ENCODE measurements at places on chromosomes 7 and 10.

DNA sequence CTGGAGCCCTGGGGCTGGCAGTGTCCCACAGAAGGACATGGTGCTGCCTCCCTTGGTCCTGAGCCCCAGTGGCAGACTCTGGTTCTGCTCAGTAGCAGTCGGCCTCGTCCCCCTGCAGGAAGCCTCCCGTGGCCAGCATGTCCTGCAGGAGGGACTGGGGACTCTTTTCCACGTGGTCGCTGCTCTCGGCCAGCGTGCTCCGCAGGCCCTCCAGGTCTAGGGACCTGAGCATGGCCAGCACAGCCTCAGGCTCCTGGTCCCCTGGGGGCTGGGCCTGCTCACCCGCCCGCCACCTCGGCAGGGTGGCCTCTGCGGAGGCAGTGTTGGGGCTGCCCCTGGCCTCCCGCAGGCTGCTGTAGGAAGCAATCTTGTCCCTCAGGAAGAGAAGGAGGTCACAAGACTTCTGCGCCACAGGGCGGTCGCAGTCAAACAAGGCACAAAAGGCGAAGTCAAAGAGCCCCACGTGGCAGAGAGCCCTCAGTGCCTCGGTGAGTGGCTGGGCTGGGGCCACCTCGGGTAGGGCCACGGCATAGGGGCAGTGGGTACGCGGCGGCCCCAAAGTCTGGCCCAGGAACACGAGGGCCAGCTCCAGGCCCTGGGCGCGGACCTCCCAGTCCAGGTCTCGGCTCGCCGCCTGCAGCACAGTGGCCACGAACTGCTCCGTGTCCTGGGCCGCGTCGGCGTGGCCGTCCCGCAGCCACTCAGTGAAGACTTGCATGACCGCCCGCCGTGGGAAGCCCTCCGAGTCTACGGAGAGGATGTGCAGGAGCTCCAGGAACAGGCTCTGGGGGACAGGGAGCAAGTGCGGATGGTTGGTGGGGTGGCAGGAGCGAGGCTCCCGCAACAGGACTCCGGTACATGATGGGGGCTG is 17.1 kb downstream of the BRAT1 start:
- DNase-seq = no peak

- DNase-seq = no peak
These were observed 210.7 kb downstream of the SKAP2 start for GRCh38 chr7:26653430-26654399.

- DNase-seq = no peak
These were observed 148.3 kb downstream of the CTTNBP2 start for GRCh38 chr7:117724898-117725297.

GRCh38 chr7:30078280-30078679 is 50.1 kb downstream of the PLEKHA8 start:
- DNase-seq = no peak

DNA sequence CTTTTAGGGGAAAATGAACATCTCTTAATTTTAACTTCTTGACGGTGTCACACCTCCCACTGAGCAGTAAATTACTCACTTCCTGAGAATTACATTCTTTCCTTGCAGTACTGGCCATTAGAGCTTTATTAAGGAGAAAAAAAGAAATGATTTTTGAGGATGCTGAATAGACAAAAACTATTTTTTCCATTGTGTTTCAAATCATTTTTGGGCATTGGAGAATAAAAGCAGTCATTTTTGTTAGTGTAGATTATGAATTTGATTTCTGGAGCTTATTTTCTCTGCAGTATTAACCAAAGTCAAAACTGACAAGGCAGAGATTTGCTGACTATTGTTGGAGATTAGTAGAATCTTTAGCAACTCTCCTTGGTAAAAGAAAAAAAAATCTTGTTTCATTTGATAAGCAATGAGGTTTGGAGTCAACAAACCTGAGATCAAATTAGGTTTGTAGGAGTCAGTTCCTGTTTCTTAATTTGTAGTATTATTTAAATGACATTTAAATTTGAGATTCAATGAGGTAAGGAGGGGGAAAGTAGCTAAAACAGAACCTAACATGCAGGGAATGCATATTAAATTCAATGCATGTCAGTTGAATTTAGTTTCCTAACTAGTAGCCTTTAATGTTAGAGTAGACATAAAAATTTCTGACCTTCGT is 70.6 kb downstream of the AP3M1 start:
- no peak for DNase-seq

DNA sequence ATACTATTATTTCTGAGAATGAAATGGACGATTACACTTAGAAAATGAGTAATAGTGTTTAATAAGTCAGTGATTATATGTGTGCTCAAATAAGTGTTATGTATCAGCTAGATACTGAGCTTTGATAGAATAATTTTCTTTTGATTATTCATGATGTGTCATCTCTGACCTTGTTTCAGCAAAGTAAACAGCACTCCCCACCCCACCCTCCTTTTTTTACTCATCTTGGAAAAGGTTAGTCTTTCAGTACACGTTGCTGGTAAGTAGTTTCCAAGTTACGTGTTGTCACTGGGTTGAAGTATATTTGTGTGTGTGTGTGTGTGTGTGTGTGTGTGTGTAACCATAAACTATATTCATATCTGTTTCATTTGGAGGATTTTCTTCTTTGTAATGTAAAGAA is 84.1 kb downstream of the GNAI1 start:
- no peak for DNase-seq

- DNase-seq = peak; percentile 8
These were observed 711 bp downstream of the NAMPT start for GRCh38 chr7:106283831-106284713.

GRCh38 chr7:150502519-150502918 is 12.2 kb upstream of the GIMAP7 start:
- no peak for DNase-seq

- DNase-seq = no peak
These were observed 10.2 kb upstream of the MRPS24 start for GRCh38 chr7:43879477-43879876.

- DNase-seq = no peak
These were observed 35.7 kb downstream of the ZCCHC24 start for GRCh38 chr10:79409726-79410085.

DNA sequence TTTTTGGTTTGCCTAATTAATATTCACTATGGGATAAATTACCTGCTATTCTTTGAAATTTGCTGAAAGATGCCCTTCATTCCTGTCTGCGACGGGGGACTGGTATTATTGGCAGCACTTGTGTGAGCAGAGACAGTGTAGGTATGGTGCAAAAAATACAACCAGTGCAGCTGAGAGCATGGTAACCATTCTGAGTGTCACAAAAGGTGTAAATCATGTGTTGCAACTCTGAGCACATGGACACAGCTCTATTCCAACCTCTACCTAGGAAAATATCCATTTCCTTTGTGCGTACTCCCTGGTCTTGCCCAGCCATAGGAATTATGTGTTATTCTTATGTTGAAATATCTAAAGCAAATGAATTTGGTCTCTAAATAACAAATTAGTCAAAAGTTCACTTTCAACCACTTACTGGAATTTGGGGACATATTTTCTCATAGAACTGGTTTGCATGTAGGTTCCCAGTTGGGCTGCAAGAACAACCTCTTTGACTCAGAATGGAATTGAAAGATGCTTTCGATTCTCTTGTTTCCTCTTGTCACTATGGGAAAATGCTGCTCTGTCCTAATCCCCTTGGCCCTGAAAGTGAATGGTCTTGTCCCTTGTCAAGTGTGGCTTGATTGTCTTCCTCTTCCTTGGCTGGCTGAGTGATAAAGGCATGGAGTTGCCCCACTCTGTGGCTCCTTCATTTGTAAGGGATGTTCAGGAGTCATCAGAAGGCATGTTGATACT is 57.0 kb downstream of the CELF2 start:
- no peak for DNase-seq

DNA sequence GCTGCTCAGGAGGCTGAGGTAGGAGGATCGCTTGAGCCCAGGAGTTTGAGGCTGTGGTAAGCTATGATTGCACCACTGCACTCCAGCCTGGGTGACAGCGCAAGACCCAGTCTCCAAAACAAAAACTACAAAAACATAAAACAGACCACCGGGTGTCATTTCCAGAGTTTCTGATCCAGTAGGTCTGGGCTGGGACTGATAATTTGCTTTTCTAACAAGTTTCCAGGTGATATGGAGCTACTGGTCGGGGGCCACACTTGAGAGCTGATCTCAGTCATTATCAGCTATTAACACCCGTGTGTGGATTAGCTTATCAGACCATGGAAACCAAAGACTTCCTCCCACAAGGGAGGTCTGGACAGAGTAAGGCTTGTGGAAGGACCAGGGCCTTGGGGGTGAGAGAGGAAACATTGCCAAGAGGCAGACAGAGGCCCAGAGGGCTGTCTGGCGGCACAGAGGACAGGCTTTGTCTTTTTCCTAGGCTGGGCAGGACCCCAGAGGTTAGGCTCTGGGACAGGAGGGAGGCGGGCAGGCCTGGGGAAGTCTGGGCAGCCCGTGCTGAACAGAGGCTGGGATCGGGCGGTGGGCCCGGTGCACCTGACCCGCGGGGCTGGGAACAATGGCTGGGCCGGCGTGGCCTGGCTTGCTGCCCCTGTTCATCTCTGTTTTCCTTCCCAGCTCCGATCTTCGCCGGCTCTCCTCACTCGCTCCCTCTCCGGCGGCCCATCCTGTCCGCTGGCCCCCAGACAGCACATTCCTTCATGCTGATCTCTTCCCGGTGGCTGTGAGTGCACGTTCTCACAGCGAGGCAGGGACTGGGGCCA is 25.2 kb downstream of the TMEM270 start:
- no peak for DNase-seq

DNA sequence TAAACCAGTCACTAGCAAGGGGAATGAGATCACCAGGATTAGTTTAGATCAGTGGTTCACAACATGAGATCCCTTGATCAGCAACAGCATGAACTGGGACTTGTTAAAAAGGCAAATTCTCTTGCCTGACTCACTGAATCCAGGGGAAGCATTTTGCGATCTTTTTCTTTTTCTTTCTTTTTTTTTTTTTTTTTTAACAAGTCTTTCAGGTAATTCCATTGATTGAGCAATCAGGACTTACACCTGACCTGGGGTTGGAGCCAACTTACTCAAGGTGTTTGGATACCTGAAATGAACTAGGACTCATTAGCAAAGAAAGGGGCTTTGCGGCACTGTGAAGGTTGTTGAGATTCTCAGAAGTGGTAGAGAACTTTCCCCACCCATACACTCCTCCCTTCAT is 47.1 kb upstream of the PRR15 start:
- no peak for DNase-seq

GRCh38 chr7:110841840-110842545 is 248.9 kb upstream of the LRRN3 start:
- DNase-seq = no peak

DNA sequence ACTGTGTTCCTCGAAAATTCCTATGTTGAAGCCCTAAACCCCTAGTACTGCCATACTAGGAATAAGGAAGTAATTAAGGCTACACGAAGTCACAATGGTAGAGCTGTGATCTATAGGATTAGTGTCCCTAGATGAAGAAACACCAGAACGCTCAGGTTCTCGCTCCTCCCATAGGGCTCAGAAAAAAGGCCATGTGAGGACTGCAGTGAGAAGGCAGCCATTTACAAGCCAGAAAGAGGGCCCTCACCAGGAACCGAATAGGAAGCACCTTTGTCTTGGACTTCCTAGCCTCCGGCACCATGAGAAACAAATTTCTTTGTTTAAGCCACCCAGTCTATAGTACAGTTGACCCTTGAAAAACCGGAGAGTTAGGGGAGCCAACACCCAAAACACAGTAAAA is 46.2 kb downstream of the CACUL1 start:
- DNase-seq = no peak

DNA sequence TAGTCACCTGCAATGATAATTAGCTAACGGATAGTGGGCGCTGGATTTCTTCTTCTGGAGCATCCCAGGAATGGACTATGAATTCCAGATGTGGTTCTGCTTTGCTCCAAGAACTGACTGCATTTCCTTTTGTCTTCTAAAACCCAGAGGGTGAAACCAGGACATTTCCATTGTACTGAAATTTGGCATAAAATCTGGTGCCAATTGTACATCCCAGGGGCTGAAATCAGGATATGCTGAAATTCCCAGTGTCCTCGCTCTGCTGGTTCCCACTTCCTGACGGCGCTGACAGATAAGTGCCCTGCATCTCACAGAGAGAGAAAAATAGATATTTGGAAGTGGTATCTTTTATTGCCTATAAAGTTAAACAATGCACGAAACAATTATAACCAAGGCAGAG is 31.9 kb downstream of the RBM20 start:
- no peak for DNase-seq

DNA sequence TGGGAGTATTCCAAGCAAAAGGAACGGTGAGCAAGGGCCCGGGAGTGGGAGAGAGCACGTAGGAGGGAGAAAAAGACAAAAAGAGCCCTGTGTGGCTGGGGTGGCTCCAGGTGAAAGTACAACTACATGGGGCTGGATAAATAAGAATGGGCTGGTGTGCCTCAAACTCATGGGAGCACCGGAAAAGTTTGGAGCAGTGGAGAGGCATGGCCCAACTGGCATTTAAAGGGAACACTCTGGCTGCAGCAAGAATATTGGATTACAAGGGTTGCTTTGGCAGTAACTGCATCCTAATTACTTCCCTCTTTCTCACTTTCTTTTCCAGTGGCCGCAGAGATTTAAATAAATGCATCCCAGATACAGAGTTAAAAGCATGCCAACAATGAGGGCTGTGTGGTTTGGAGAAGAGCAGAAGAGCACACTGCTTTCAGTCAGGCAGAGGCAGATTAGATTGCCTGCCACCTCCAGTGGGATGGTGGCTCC is 39.1 kb upstream of the HERPUD2 start:
- DNase-seq = no peak

GRCh38 chr7:107915541-107915940 is 24.6 kb downstream of the DLD start:
- no peak for DNase-seq

DNA sequence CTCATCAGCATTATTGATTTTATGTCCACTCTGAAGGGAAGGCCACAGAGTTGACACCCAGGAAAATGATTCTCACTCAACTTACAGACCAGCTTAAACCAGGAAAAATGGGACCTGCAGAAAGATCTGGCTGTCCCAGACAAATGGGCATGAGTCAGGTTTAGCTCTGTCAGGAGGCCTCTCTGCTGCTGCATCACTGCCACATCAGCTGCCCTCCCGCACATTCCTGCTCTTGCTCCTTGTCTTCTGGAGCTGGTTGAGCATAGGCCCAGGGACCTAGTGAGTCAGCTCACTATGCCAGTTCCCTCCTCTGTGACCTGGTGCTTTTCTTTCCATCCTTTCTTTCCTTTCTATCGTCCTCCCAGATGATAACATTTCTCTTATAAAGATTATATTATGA is 18.8 kb upstream of the SMNDC1 start:
- no peak for DNase-seq

- DNase-seq = no peak
These were observed 349.6 kb downstream of the TFEC start for GRCh38 chr7:115680921-115681320.

DNA sequence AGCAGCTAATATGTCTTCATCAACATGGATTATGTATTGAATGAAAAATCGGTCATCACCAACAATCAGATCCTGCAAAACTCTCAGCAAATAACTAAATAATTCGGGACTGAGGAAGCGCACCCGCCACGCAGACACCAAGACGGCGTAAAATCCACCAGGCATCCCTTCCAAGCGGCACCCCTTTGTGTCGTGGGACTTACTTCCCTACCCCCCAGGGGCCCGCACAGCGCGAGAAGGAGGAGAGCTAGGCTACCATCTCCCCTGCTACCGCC is 721 bp downstream of the ARL3 start:
- no peak for DNase-seq

Measured in stimulated activated CD4-positive, alpha-beta T cell treated with anti-CD3 and anti-CD28 coated beads, Interleukin-1b, Interleukin-23, amount 100 ng/mL, for 1 hour (primary cell).